Fibroblast of pulmonary artery (primary cell): ENCODE measurements at places on chromosomes 3 and 15.
A peak's percentile ranks its signal among the peaks of the same experiment; 100 is the strongest.

DNA sequence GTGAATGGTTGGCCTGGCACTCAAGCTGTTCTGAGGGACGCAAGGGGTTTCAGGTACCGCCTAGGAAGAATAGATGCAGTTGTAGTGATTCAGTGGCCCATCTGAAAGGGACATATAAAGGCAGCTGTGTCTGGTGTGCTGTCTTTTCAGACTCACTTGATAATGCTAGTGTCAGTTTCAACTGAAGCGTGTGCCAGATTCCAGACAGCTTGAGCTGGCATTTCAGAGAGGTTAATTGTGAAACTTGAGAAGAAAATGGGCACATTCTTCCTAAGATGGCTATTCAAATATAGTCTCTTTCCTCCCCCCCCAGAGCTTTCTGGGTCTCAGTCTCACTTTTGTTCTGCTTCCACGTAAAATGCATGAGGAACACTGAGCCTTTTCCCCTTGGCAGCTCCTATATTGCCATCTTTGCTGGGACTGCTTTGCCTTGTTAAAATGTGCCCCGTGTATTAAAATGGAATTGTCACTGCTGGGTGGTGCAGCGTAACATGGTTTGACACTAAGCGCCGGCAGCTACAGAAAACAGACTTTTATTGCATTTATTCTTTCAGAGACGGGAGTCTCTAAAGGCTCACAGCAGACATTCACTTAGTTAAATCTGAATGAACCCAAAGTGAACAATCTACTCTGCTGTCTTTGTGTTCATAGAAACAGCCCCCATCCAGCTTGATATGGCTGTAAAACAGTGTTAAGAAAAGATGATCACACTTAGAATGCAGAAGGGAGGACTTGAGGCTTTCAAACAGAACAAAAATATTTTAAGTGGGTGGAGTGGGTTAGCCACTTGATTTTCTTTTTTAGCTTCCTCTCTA, 478.7 kb downstream of the RBMS3 start:
- peak; percentile 65 for DNase-seq

- peak; percentile 91 for DNase-seq
Observed at GRCh38 chr3:65831733-65832425, 206.8 kb downstream of the MAGI1 start.

DNA sequence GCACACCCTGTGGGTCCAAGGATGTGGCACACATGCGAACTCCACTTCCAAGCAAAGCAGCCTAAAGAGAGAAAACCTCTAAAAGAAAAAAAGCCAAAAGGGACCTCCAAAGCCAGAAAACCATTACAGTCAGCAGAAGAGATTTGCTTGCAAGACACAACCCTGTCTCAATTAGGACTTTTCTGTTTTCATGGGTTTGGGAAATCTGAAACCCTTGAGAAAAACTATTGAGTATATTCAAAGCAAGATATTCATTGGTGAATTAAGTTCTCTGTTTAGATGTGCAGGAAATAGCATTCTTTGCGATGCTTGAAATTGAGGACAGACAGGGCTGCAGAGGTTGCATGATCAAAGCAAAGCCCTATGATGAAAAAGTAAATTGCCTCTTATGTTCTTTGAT, 10.2 kb upstream of the LDHAL6B start:
- no peak for DNase-seq

- no peak for DNase-seq
Observed at GRCh38 chr15:42918047-42918446, 2.5 kb downstream of the TTBK2 start.

DNA sequence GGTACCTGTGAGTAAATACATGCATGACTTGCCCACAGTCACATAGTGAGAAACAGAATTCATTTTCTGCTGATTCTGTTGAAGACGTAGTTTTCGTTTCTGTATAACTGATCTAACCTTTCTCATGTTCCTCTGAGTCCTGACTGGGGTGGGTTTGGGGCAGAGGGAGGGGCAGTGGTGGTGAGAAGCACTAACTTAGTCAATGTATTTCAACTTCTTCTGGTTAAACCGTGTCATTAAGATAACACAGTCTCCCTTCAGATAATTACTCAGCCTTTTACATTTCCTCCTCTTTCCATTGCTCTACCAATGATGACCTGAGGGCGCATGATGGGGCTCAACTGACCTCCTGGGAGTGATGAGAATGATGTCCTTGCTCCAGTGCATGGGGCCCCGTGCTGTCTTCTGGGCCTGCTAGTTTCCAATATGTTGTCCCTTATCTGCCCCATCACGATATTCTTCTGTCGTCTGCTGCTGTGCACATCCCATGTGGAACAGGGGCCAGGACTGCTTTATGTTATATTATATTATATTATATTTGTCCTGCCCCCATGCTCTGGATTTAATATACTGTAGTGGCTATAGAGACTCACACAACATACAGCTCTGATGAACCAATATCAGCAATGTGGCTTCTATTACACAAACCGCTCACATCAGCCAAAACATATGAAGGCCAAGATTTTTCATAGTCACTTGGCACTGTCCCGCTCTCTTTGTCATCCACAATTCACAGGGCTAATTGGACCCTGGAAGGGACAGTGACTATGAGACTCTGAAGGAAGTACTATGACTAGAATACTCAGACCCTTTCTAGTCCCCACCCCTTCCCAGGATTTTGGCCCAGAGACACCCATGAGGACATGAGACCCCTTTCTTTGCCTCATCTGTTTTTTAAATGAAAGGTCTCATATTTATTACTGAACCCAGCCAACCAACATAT, 407.1 kb upstream of the MCTP2 start:
- no peak for DNase-seq

DNA sequence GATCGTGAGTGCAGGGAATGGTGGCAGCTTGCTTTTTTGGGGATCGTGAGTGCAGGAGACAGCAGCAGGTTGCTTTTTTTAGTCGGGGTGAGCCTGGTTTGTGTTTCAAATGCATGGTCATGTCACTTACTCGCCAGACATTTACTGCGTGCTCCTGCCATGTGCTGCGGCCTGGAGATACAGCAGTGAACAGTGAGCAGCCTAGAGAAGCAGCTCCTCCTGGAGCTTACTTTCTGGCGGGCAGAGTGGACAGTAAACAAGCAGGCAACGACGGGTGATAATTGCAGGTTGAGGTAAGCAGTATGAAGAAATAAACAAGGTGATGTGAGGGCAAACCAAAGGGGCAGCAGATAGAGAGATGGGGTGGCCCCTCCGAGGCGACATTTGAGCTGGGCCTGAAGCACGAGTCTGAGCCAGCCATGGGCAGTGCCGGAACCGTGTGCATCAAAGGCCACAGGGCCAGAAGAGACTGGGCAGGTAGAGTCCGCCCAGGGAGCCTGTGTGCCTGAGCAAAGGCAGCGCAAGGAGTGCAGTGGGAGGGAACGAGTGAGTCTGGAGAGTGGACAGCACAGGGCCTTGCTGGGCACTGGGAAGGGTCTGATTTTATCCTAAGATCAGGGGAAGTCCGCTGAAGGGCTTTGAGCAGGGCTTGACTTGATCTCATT, 57.3 kb upstream of the RASA2 start:
- no peak for DNase-seq

- no peak for DNase-seq
Observed at GRCh38 chr3:99990179-99990578, 124.1 kb downstream of the FILIP1L start.

DNA sequence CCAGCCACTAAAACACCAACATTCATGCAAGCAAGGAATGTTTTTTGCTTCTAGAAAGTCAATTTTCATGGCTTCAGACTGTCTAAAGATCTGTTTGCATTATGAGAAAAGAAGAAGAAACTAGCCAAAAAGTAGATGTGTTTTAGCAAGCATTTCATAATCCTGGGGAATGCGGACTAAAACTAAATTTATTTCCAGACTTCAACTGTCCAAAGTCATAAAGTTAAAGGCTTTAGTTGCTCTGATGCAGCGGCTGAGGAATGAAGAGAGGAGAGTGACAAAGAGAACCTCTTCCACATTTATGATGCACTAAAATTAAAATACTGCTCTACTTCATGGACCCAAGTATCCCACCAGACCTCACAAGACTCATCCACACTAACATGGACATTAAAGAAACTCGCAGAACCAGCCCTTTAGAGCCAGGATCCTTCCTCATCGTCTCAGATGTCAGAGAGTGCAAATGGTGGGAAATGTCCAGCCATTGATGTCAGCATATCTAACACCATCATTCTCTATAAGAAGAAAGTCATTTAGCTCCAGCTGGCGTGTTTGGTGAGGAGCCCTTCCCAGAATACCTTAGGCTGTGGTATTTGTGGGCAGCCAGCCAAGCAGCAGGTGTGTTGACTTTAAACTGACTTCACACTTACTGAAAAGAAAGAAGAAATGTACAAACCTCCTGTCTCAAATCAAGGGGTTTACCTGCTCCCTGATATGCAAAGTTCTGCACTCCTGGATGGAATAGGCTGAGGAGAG, 17.4 kb downstream of the FYCO1 start:
- no peak for DNase-seq

DNA sequence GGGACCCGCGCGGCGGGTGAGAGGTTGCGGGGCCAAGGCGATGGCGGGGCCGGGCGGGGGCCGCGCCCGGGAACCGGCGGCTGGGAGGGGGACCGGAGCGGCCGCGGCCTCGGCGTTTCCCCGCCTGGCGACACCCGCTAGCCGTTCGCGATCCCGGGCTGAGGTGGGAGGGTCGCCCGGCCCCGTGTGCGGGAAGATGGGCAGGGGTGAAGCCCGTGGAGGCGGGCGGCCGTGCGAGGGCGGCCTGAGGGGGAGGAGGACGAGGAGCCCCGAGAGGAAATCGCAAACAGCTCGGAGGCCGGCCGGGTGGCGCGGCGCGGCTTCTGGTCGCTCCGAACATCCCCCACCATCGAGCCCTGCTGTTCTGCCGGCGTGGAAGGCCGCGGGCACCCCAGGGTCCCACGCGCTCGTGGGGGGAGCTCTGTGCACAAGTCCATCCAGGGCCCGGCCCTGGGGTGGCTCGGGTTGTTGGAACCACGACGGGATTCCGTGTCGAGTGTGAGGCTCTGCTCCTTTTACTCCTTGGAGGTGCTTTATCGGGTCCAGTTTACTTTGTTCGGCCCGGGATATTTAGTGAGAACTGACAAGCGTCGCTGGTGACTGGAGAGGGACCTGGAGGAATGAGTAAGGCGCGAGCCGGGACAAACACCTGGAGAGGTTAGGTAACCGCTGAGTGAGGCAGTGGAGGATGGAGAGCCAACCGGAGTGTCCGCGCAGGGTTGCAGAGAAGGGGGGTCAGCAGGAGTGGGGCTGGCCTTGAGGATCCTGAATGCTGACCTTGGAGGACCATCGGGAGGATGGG, 728 bp downstream of the CRTC3 start:
- peak; percentile 38 for DNase-seq

DNA sequence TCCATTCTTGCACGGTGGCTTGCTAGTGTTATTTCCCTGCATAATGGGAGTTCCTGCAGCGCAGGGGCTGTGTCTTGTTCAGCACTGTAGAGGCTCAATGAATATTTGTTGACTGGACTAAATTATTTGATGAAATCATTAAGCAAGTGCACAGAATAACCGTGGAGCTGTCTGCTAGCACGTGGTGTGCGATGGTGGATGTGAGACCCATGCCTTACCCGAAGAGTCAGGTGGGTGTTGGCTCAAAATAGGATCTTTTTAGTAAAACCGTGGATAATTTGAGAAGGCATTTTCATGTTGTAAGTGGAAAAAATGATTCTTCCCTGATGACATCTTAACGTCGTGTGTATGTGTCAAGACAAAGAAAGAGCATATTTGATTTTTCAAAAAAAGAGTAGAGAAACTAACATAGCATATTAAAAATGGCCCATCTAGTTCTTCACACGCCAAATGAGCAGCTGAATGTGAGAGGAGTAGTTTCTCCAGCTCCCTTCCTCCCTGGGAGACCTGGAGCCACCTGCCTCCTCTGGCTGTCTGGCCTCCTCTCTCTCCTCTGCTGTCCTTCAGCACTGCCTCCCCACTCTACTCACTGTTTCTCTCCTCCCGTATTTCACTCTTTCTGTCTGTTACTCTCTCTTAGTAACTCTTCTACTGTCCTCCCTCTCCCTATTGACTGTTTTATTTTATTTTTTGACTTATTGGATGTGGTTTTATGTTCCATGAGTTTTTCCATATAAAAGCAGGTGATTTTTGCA, 6.3 kb downstream of the FAM81A start:
- DNase-seq, result no peak

- DNase-seq, result no peak
Observed at GRCh38 chr15:66860844-66861243, 158.8 kb downstream of the SMAD6 start.

- no peak for DNase-seq
Observed at GRCh38 chr3:32237670-32238452, 619 bp upstream of the CMTM8 start.

DNA sequence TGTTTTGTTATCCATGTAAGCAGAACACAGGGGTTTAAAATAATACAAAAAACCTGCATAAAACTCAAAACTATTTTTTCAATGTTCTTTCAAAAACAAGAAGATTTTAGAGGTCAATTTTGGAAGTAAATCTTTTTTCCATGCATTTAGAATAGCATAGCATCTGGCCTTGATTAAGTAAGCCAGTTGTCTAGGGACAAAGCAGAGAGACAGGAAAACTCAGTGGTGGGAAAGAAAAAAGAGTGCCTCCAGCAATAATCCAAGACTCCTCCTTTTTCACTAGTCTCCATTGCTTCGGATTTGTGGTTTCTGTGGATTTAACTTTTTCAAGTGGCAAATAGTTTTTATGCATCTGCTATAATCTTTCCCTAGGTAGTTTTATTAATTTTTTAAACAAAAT, 88.9 kb downstream of the SUCNR1 start:
- no peak for DNase-seq
